Fibroblast of skin of abdomen (primary cell): ENCODE measurements at places on chromosomes 4 and X.

GRCh38 chr4:4415806-4416805, 29.2 kb downstream of the NSG1 start:
- DNase-seq = no peak

GRCh38 chr4:127498366-127498765, 134.4 kb upstream of the INTU start:
- DNase-seq = no peak

DNA sequence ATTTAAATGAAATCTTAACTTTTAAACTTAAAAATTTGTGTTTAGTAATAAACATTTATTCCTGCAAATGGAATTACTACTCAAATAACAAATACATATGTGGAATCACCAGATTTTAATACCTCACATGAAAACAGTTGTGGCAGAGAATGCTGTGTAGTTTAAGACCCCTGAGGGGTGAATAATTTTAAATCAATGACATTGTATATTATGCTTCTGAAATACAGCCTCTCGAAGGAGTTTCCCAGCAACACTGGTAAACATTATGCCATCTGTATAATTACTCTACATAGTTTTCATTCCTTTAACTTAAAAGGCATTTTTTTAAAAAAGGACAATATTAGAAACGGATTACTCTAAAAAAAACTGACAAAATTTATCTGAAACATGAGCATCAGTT, 2313.3 kb downstream of the ARAP2 start:
- no peak for DNase-seq

DNA sequence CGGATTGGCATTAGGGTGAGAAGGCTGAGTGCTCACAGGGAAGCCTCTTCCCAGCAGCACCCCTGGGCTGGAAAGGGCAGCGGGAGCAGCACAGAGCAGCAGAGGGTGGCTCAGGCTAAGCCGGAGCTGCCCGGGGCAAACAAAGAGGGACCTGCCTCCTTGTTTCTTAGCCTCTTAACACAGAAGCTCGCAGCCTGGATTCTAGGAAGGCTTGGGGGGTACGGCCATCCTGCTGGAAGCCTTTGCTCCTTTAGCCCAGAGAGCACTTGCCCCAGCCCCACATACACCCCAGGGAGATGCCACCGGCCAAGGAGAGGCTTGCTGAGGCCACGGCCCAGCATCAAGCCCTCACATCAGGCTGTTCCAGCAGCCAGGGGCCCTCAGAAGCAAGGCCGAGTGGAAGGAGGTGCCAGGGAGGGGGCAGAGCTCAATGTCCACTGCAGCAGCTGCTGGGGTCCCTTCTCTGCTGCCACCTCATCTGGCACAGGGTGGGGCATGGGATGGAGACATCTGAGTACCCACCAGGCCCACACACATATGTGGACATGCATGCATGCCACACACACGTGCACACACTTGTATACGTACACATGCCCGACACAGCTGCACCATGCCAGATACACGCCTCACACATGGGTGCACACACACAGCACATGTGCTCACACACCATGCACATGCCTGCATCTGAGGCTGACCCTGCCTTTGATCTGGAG, 20.3 kb upstream of the SPON2 start:
- DNase-seq = no peak

DNA sequence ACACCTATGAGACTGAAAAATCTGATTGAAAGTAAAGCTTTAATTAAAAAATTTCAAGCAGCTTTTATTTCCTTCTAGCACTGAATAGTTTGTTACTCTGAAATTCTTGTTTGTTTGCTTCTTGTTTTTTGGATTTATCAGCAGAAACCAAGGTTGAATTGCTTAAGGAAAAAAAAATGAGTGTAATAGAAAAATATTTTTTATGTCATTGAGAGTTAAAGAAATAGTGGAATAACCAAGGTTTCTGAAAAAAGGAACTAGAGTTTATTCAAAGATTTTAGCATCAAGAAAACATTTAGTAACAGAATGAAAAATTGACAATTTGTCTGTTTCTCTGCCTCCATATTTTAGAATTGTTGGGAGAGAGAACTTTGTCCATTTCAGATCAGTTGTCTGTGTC, 1852.2 kb downstream of the PCDH7 start:
- no peak for DNase-seq

DNA sequence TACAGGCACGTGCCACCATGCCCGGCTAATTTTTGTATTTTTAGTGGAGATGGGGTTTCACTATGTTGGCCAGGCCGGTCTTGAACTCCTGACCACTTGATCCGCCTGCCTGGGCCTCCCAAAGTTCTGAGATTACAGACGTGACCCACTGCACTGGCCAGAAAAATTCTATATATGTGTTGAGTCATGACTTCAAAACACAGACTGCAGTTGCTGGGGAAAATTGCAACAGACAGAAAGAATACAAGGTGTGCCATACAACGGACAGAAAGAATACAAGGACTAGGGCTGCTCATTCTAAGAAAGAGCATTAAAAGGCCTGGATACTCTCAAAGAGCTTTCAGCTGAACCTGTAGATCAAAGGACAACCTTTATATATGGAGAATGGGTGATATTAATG, 109.6 kb upstream of the ACSL4 start:
- DNase-seq = peak; percentile 24
